Activated T-helper 1 cell treated with anti-CD3 and anti-CD28 coated beads, Interleukin-2, amount 50 U/mL, for 16 hours (primary cell): ENCODE measurements at places on chromosomes 6 and 20.

- no peak for DNase-seq
Observed at GRCh38 chr20:36663031-36663430, 17.0 kb upstream of the SLA2 start.

DNA sequence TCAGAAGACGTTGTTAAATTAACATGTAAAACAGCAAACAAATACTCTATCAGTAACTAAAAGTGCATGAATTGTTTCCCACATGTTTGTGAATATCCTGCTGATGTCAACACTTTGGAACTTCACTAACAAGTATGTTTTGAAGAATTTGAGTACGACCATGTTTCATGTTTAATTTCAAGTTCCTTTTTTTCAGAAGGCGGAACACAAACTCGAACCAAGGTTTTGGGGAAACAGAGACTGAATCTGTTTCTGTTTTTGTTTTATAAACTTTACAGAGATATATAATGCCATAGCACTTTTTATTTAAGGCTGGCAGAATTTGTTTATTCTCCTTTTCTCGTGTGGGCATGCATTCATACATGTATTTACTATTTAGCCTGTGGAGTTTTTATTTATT lies 509.3 kb upstream of the CITED2 start:
- no peak for DNase-seq

GRCh38 chr6:165511807-165512206 lies 151.2 kb downstream of the PDE10A start:
- DNase-seq: no peak

DNA sequence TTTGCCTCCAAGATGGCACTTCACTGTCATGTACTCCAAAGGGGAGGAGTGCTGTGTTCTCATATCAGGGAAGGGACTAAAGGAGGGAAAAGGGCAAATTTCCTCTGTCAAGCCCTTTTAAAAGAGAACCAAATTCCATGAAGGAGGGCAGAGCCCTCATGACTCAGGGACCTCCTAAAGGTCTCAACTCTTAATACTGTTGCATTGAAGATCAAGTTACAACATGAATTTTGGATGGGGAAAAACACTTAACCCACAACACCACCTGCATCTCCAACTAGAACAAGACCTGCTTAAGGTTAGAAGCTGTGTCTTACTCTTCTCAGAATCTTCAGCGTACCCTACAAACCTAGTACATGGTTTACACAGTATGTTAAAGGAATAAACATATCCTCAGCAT lies 23.7 kb upstream of the FBXO30 start:
- DNase-seq: no peak

GRCh38 chr6:20846602-20847028 lies 312.4 kb downstream of the CDKAL1 start:
- DNase-seq: no peak

- no peak for DNase-seq
Observed at GRCh38 chr6:109052852-109053251, 41.8 kb downstream of the SESN1 start.

GRCh38 chr6:157144859-157145568 lies 178.3 kb downstream of the TMEM242 start:
- no peak for DNase-seq

GRCh38 chr6:1595271-1596087 lies 14.2 kb upstream of the FOXC1 start:
- DNase-seq: no peak

- DNase-seq: no peak
Observed at GRCh38 chr6:36598739-36599318, 4.7 kb downstream of the SRSF3 start.

DNA sequence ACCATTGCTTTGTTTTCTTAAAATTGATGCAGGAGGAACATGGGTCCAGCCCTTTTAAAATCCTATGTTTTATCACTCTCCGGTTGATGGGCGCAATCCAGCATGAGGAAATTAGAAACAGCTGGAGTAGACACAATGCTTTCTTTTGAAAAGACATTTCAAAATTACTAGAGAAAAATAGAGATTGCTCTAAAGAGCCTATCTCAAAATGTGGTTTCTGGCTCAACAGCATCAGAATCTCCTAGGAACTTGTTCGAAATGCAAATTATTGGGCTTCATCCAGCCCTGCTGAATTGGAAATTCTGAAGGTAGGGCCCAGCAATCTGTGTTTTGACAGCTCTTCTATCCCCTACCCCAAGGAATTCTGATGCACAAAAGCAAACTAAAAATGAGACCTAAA lies 190.8 kb upstream of the BMP2 start:
- DNase-seq: no peak

GRCh38 chr6:37441651-37442050 lies 8.6 kb downstream of the CMTR1 start:
- DNase-seq: no peak

- DNase-seq: no peak
Observed at GRCh38 chr6:24125980-24126379, at the start of gene NRSN1. Gene NRSN1, plus strand, starts transcription at chr6:24126215. Its CDS starts 8,113 bp downstream, at chr6:24134328.

GRCh38 chr6:42047790-42048405 lies 2.4 kb upstream of the TAF8 start:
- no peak for DNase-seq

- no peak for DNase-seq
Observed at GRCh38 chr6:11750682-11751081, 27.9 kb downstream of the ADTRP start.

GRCh38 chr6:8181951-8182845 lies 79.8 kb upstream of the EEF1E1 start:
- DNase-seq: no peak

DNA sequence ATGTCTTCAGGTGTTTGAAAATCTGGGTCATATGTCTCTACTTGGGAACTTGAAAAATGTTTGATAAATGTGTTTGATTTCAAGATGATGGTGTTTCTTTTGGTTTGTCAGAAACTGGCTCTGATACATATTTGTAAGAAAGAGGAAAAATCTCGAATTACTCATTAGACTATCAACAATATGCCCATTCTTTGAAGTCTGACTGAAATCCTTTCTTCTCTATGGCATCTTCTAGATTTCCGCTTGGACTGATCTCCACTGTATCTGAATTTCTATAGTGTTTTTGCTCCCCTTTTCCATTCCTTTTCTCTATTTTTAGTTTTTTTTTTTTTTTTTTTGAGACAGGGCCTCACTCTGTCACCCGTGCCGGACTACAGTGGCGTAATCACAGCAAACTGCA lies 1096.5 kb downstream of the KIF16B start:
- DNase-seq: no peak

DNA sequence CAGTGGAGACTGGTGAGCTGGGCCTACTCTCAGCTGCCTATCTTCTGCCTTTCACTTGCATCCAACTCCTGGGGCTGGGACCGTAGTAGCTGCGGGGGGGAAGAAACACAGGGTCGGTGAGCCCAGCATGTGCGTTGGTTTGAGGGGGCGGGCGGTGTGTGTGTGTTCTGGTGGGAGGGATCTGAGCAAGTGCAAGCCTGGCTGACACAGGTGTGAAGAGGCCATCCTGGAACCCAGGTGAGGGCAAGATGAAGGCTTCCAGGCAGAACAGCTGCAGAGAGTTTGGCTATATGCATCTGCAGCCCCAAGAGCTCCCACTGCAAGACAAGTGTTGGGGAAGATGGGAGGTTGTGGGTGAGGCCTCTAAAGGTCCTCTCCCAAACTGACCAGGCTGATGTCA lies 30.6 kb downstream of the MOCS1 start:
- DNase-seq: no peak

DNA sequence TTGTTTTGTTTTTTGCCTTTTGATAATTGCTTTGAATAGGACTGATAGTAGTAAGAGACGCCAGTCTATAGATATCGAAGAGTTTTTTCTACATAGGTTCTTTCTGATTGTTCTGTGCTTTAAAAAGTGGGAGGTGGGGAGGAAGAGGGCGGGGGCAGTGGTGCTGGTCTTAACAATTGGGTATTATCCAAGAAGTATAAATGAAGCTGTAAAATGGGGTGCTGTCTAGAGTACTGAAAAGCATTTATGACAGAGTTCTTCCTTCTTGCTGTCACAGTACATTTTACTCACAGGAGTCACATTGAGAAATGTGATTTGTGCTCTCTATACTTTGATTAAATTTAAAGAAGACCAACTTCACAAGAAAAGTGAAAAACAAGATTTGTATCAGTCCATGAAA lies 41.0 kb downstream of the MAPK14 start:
- DNase-seq: no peak

DNA sequence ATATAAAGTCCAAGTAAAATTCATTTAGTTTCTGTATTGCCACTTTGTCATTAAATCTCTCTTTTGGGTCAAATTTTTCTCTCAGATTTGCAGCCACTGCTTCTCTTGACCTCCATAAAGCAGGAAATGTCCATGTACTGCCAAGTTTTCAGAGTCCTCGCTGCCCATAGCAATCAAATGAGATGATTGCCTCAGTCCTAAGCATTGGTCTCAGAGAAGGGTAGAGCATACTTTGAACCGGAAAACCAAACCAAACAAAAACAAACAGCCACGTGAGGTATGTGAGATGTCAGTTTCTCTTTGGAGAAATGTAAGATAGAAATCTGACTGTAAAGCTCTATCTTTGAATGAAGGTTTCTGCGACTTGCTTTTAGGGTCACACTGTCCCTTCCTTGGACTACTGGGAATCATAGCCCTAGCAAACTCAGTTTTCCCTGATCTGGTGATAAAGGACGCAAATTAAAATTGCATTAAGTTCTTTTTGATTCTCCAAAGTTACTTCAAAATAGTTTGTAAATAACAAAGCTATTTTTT lies 505.4 kb upstream of the CITED2 start:
- DNase-seq: no peak

GRCh38 chr6:15336900-15337560 lies 91.2 kb downstream of the JARID2 start:
- DNase-seq: no peak

DNA sequence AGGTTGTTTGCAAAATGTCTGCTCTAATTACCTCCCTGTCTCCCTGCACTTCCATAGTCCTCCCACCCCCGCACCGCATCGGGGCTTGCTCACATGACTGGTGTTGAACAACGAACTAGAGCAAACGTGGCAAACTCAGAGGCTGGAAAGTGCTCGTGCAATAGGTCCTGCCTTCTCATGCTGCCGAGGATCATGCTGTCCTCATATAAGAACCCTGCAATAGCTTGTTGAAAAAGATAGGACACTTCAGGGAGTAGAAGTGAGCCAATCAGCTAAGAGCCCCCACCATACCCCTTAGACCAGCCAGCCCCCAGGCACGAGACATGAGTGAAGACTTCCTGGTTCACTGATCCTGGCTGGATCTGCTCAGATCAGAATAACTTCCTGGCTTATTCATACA lies 219.2 kb downstream of the C6orf118 start:
- DNase-seq: no peak

- DNase-seq: no peak
Observed at GRCh38 chr6:141335477-141336273, 797.0 kb upstream of the GJE1 start.

DNA sequence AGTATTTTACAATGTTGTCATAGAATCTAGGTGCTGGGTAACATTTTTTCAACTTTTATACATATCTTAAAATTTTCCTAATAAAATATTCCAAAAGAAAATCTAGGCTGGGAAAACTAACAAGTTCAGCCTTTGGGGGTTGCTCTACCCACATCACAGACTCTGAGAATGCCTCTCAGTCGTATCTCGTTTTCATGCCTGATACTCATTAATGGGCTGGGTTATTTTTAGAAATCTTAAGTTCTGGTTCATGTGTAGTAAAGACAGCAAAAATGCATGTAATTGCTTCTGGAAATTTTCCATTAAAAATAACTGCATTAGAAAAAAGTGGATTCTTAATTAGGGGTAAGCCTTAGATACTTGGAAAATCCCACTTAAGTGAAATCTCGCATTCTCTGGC lies 149.3 kb downstream of the SLC24A3 start:
- DNase-seq: no peak

- no peak for DNase-seq
Observed at GRCh38 chr6:154060076-154060475, 21.0 kb downstream of the OPRM1 start.

DNA sequence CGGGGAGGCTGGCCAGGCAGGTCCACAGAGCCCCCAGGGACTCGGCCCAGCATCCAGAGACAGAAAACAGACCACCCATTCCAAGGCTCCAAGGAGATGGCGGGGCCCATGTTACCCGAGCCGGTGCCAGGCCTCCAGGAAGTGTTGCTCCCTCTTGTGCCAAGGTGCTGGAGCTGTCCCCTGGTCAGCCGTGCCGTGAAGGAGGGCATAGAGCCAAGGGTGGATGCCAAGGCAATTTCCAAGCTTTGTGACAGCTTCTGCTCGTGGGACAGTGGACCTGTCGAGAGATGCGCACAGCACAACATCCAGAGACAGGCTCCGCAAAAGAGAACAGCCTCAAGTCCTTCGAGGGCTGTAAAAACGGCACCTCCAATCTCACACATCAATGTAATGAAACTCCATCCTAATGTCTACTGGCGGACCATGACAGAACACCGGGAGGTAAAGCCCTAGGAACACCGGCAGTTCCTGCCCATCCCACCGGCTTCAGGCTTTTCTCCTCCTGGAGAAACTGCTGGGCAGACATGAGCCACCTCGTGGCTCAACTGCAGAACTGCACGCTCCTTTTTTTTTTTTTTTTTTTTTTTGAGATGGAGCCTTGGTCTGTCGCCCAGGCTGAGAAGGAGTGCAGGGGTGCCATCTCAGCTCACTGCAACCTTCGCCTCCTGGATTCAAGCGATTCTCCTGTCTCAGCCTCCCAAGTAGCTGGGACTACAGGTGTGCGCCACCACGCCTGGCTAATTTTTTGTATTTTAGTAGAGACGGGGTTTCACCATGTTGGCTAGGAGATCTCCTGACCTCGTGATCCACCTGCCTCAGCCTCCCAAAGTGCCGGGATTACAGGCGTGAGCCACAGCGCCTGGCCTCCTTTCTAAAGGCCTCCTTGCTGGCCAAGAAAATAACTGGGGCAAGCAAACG lies 30.9 kb upstream of the AVP start:
- no peak for DNase-seq

- no peak for DNase-seq
Observed at GRCh38 chr6:38027685-38028373, 208.3 kb downstream of the ZFAND3 start.

GRCh38 chr6:15327271-15327670 lies 81.4 kb downstream of the JARID2 start:
- peak; percentile 4 for DNase-seq

DNA sequence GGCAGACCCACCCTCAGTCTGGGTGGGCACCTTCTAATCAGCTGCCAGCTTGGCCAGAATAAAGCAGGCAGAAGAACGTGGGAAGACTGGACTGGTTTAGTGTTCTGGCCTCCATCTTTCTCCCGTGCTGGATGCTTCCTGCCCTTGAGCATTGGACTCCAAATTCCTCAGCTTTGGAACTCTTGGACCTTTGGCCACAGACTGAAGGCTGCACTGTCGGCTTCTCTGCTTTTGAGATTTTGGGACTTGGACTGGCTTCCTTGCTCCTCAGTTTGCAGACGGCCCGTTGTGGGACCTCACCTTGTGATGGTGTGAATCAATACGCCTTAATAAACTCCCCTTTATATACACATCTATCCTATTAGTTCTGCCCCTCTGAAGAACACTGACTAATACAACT lies 20.6 kb upstream of the FNDC1 start:
- DNase-seq: no peak

- no peak for DNase-seq
Observed at GRCh38 chr6:11462742-11463397, 74.7 kb upstream of the TMEM170B start.
